BJ (cell line): ENCODE measurements at places on chromosomes 3 and 15.

DNA sequence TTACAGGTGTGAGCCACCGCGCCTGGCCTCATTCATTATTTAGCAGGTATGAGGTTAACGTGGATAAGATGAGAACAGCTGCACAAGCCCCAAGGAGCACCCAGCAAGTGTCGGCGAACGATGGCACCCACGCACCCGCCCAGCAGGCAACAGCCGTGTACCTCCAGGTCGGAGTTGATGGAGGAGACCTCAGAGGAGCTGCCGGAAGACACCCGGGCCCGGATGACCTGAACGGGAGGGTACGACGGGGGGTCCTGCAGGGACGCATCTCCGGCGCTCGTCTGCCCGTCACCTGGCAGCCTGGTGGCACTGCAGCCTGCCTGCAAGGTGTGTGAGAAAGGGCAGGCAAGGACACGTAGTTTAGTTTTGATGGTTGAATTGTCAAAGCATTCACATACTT is 29.1 kb downstream of the TMEM44 start:
- no peak for DNase-seq

DNA sequence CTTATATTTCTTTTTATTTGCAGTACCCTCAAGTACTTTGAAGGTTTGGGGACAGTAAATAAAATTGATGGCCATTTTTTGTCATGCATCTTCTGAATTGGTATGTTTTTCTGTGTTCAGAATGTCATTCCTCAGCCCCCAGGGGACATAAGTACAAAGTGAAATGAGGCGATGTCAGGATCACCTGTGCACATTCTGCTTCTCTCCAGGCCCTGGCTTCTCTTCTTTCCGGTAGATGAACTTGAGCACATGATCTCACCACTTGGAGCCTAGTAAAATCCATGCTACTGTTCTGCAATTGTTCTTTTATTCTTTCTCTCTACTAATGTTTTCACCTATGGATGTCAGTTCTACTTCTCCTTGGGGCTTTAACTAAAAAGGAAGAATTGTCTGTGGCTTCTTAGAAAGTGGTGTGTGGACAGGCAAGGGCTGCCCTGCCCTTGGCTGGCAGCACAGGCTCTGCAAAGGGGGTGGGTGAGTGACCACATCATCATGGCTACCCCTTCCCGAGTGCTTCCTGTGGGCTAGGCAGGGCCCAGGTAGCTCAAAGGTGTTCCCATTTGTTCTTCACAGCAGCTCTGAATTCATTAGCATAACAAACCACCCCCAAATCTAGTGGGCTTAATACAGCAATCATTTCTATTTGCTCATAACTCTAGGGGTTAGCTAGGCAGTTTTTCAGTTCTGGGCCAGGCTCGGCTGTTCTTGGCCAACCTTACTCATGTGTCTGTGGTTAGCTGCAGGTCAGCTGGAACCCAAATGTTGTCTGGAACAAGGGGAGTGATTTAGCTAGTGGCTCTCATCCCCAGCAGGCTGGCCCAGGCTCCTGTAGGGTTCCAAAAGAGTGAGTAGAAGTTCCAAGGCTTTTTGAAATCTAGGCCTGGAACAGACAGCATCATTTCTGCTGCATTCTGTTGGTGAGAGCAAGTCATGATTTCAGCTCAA is 154.0 kb upstream of the CTDSPL start:
- no peak for DNase-seq

GRCh38 chr3:46923559-46924350 is 46.2 kb downstream of the PTH1R start:
- DNase-seq = no peak

DNA sequence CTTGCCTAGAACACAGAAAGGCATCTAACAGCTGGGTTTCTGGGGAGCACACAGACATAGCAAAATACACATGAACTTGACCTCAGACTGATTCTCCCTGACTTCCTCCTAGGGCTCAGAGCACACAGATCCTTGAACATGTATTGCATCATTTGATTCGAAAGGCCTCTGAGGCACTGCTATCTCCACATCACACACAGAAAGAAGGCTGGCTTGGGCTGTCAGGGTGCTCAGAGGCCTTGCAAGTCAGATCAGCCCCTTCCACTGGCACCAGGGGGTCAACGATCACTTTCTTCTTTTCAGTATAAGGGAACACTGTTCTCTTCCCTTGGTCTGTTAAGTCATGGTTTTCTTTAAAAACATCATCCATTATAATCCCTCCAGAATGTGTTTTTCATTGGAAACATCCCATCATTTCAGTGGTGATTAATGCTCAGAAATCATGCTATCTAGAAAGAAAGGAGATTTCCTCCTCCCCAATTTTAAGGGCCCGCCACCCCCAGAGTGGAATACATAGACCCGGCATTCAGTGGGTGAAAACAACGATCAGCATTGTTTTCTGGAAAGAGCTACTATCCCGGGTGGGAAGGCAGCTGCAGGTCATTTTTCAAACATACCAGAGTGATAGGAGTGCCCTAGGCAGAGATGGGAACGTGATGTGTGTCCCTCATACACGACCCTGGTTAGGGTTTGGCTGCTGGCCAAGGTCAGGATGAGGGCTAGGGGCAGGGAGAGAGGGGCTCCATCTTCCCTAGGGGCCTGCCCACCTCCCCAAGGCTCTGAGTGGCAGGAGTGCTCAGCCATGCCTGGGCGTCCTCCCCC is 253.3 kb upstream of the LYSMD4 start:
- DNase-seq = no peak

GRCh38 chr3:66507423-66508260 is 6.8 kb upstream of the LRIG1 start:
- DNase-seq = no peak

- no peak for DNase-seq
Measured at GRCh38 chr3:22372292-22373062, 621.5 kb upstream of the ZNF385D start.

GRCh38 chr3:118476885-118477618 is 557.6 kb downstream of the IGSF11 start:
- DNase-seq = no peak

GRCh38 chr15:75069301-75069925 is 46.0 kb downstream of the PPCDC start:
- DNase-seq = no peak

DNA sequence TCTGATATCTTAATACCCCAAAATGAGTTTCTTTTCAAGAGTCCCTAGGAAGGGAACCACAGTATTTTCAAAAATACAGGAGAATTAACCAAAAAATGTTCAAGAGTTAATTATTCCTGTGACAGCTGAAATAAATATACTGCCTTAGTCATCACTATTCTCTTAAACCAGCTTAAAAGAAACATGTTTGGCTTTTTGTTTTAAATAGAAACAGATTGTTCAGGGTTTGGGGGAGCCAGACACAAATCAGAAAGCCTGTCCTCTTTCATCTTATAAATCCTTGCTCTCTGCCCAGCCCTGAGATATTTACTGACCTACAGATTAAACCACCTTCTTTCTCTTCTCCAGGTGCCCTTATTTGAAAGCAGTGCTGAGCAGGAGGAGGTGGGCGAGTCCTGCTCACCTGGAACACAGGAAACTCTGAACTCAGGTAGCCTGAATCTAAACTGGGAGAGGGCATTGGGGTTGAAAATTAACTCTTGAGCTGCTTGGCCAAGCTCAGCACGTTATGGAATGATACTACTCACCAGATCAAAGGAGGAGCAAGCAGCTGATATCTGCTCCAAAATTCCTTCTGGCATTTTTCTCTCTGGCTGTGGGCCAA is 84.1 kb upstream of the SPRED1 start:
- DNase-seq = no peak

DNA sequence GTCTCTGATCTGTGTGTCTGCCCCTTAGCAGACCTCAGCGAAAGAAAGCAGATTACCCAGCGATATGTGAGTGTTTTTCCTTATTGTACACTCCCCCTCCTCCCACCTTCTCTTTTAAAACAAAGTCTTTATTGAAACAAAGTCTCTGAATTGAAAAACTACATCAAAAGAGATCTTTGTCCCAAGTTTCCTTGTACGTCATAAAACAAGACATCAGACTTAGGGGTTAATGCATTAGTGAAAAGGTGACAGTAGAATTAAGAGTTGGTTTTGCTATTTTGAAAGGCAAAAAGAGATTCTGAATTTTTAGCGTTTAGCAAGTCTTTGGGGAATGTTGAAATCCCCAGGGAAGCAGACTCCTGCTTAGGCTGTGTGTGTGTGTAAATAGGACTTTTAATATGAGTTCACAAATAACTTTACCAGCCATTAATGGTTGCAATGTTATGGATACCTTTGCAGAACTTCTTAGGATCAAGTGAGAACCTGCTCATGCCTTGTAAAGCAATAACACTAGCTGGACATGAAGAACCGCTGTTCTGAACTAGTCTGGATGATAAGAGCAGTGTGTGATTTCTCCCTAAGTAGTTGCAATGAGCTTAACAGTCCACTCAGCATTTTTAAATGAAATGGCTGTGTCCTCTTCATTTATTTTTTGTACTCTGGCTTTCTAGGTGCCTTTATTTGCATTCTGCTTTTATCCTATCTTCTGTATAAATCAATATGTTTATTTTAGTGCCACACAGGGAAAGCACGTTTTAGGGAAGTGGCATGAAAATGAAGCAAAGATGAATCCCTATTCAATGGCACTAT is 136.6 kb downstream of the MCTP2 start:
- no peak for DNase-seq

DNA sequence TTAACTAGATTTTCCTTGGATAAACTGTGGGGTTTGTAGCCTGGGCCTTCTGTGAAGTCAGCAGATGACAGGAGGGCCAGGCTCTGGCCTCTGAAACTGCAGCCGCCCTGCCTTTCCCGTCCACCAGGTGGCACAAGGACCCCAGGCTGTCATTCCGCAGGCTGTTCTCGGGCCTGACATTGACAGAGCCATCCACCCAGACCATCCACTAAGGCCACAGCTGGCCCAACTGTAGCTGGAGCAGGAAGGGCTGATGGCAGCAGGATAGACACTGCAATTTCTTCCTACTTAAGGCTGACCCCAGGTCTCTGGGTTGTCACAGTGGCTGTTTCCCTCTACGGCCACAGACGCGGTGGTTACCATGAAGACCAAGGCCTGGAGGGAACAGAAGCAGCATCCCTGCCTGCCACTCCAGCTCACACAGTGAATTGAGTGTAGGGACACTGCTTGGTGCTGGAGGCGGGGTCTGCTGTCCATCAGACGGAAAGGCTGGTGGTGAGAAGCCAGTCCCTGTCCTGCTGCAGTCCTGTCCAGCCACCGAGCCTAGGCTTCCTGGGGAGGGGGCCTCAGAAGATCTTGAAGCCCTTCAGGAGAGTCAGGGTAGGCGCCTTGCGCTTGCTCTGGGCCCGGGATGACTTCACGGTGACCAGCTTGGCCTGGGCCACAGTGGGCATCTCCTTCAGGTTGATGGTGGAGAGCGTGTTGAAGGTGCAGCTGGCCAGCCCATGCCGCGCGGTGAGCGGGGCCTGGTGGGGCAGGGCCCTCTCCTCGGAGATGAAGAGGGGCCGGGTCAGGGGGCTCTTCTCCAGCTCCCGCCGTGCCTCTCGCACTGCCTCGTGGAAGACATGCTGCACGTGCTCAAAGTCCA is 9.4 kb downstream of the SLC51B start:
- DNase-seq = no peak

DNA sequence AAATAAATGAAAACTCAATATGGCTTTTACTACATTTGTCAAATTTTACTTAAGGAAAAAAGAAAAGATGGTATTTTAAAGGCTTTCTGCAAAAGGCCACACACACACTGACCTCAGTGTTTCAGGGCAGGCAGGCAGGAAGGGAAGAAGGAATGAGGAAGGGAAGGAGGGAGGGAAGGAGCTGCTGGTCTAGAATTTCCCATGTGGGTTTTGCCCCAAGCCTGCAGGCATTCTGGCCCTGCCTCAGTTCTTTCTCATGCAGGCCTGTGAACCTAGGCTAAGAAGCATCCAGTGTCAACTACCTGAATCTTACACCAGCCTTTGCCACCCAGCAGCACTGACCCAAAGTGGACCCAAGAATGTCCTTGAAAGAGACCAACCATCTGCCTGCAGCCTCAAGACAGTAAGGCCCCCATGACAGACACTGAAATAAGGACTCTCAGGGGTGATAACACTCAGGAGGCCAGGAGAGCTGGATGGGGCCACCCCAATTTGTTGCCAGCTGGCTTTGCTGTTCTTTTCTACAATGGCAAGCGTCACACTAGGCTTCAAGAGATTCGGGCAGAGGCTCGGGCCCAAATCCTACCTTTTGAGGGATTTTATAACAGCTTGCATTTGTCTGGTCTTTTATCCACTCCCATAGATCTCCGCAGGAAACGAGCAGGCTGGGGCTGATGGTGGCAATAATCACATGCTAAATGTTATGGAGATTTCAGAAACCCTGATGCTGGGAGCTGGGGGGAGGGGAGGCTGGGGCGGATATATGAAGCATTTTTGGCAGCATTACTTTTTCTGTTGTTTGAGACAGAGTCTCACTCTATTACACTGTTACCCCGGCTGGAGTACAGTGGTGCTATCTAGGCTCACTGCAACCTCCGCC is 51.4 kb downstream of the XXYLT1 start:
- no peak for DNase-seq

GRCh38 chr3:189803254-189803653 is 172.1 kb downstream of the TP63 start:
- DNase-seq = no peak

- no peak for DNase-seq
Measured at GRCh38 chr3:189365609-189366564, 194.1 kb downstream of the TPRG1 start.

DNA sequence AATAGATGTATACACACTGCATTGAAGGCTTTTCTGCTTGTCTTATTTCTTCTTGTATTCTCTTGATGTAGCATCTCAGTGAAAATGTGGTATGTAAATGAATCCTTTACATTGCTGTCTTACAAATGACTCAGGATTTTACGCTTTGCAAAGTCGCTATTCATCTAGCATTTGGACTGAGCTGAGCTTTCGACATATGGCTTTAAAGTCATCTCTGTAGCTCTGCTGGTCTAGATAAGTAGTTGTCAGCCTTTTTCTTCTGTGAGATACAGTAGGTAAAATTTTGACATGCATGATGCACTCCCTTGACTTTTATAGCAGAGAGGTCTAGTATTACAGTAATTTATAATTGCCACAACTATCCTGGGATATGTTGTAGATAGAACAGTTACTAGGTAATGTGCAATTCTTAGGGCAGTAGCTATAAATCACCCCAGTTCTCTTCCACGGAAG is 16.8 kb downstream of the MEF2A start:
- DNase-seq = no peak

GRCh38 chr3:195001261-195001660 is 269.7 kb downstream of the XXYLT1 start:
- DNase-seq = no peak

DNA sequence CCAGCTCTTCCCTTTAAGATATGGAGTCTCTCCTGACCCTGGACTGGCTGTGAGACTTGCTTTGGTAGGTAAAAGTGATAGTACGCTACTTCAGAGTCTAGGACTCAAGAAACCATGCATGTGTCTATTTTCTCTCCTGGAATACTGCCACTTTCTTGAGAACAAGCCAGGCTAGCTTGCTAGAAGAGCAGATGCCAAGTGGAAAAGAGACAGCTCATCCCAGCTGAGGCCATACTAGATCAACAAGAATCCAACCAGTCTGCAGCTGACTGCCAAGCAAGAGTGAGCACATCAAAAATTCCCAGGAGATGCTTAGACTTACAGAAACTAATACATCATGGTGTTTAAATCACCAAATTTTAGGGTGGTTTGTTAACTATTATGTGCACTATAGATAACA is 208.3 kb upstream of the RBMS3 start:
- no peak for DNase-seq
